Inflammatory macrophage (primary cell): ENCODE measurements at places on chromosomes 6 and 20.

DNA sequence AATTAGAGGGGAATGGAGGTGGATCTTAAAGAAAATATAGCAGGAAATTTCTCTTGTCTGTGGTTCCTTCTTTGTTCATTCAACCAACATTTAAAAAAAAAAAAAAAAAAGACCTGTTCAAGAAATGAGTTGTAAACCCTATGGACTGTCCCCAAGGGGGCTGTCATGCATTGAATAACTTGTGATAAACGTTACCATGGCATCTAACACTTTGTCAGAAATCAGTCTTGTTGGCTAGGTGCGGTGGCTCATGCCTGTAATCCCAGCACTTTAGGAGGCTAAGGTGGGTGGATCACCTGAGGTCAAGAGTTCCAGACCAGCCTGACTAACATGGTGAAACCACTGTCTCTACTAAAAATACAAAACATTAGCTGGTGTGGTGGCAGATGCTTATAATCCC lies 381.7 kb downstream of the BCKDHB start:
- DNase-seq, result no peak

DNA sequence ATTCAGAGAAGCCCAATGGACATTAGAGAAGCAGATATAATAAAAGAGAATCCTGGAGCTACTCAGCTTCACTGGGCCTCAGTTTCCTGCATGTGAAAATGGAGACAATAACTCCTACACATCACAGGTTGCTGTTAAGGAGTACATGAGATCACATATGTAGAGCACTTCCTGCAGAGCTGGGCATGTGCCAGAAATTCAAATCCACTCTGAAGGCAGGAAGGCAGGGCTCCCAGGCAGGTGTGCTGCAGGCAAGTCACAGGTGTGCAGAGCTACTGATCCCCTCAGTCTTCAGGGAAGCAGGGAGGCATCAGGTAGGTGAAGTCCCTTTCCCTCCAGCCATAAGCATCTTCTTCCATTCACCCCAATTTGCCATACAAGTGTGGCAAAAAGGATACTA lies 48.0 kb downstream of the DST start:
- DNase-seq, result no peak

GRCh38 chr20:34431168-34431567 lies 68.1 kb downstream of the ITCH start:
- peak; percentile 14 for DNase-seq

DNA sequence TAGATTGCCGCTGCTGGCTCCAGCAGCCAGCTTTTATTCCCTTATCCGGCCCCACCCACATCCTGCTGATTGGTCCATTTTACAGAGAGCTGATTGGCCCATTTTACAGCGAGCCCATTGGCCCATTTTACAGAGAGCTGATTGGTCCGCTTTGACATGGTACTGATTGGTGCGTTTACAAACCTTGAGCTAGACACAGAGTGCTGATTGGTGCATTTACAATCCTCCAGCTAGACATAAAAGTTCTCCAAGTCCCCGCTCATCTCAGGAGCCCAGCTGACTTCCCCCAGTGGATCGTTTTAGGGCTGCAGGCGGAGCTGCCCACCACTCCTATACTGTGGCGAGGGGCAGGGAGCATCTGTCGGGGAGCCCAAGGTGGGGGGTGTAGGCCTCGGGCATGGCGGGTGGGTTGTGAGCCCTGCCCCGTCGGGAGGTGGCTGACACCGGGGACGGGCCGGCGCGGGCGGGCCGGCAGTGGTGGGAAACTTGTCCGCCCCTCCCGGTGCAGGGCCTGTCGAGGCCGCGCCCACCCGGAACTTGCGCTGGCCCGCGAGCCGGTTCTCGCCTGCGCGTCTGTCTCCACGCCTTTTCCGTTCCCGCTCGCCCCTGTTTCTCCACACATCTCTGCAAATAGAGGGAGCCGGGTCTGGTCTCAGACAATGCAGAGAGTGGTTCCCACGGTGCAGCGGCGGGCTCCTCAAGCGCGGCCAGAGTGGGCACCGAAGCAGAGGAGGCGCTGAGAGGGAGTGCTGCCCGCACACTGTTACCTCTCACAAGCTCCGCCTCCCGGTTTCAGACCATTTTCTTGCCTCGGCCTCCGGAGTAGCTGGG lies 86.1 kb upstream of the STMND1 start:
- no peak for DNase-seq

DNA sequence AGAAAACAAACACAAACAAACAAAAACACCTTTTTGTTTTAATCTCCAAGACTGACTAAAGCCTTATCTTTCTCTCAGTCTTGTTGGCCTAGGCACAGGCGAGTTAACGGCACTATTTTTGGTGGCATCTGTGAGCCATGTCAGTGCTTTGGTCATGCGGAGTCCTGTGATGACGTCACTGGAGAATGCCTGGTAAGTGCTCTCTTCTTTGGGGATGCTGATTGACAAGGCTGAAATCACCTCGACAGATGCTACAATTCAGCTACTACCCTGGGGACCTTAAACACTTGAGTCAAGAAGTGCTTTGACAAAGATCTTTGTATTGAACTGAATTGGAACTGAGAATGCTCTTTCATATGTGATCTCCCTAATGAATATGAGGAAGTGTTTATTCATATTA lies 384.1 kb downstream of the LAMA2 start:
- DNase-seq, result no peak

DNA sequence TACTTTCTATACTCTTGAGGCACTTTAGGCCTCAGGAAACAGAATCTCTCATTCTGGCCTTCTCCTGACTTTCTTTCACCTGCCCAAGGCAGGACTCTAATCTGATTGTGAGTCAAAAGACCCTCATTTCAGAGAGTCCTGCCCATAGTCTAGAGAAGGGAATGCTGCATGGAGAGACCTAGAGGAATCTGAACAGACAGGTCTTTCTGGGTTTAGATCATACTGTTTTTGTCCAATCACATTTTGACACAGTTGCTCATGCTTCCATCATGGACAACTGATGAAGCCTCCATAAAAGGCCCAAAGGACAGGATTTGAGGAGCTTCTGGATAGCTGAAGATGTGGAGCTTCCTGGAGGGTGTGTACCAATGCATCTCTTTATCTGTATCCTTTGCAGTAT lies 48.1 kb upstream of the BTBD3 start:
- no peak for DNase-seq

GRCh38 chr20:7496394-7496991 lies 443.8 kb downstream of the HAO1 start:
- no peak for DNase-seq
